Muscle of leg (tissue), 16 donors: ENCODE measurements at places on chromosomes 3 and 15. TPM values are rescaled to one million over a fixed set of nuclear protein-coding genes. Genes with fewer than 3 reads are reported as not detected.

DNA sequence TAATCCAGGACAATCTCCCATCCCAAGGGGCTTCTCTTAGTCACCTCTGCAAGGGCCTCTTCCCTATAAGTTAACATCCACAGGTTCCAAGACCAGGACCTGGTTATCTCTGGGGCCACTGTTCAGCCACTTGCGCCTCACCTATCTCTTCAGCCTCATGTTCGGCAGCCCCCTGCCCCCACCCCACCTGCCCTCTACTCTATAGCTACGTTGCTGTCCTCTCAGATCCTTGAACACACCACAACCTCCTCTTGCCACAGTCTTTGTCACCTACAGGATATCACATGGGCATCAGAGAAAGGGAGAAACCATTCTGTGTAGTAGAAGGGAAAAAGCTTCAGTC is 33.9 kb downstream of the SLC41A3 start:
- DNase-seq = no peak

DNA sequence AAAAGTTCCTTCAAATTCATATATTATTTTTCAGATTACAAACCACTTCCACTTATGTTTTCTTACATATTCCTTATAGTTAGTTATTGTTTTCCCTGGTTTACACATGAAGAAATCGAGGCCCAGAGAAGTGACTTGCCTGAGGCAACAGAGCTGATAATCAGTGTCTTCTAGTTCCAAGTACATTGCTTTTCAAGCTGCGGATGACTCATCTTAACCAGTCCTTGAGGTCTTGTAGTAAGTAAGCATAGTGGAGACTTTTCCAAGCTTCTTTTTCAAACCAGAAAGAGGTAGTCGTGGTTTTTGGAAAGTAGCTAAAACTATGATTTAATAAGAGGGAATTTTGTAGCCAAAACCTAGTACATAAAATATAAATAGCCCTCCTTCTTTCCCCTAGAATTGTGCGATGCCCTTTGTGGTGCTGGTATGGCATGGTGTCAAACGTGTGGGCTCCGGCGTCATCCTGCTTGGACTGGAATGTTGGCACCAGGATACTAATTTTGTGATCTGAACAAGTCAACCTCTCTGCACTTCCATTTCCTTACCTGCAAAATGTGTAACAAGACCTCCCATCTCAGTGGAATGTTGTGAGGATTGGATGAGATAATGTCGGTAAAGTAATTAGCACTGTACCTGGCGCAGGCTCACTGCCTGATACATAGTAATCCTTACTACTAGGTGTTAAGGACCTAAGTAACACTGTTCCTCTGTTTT is 19.0 kb upstream of the DLG1 start:
- DNase-seq = peak; percentile 73

- no peak for DNase-seq
These were observed 3.7 kb upstream of the THRB start for GRCh38 chr3:24498391-24498790.

DNA sequence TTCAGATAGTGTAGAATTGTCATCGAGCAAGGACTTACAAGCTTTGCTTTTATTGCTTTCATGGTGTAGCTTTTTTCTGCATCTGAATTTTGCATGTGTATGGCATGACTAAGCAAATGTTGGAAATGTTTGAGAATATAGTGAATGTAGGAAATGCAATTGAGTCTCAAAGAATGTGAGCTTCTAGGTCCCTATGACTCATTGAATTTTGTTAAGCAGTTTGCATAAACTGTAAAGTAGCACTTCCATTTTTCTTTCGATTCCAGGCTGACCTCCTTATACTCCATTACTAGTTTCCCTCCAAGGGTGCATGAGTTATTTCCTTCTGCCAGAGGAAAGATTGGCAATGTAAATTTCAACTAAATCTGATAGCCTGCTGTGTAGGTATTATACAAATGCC is 619.2 kb downstream of the DIPK2A start:
- DNase-seq = no peak

- DNase-seq = peak; percentile 43
These were observed 36.1 kb upstream of the MYO5C start for GRCh38 chr15:52331490-52332240.

GRCh38 chr3:30199096-30199759 is 407.2 kb upstream of the TGFBR2 start:
- peak; percentile 87 for DNase-seq

GRCh38 chr3:113531826-113532697 is at the start of gene SIDT1:
Gene SIDT1, plus strand, starts transcription at chr3:113532555. Its CDS starts 467 bp downstream, at chr3:113533022.
- DNase-seq = peak; percentile 50

DNA sequence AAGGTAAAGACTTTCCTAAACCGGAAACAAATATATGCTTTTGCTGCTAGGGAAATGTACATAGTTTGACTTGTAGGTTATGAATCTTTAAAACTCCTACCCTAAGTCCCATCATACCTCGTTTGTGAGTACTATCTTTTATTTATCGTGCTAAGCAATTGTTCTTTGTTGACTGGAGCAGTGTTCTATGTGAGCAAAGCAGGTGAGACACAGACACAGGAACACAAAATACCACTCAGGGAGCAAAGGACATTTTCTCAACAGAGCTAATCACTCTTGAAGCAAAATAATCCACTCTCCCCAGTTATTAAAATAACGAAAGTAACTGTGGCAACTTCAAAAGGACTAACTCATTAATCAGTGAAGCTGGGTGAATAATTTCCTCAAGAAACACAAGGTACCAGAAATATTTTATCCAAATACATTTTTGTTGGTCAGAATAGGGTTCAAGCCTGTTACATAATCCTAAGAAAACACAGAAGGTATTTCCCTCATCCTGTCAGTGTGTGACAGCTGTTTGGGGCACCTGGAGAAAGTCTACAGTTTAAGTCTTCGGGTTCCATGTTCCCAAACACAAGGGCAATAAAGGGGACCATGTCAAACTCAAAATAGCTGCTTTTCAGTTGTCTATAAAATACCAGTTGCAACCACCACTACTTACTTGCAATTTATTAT is 407.7 kb downstream of the FOXP1 start:
- no peak for DNase-seq

GRCh38 chr3:100737334-100737733 is 28.0 kb downstream of the TFG start:
- DNase-seq = peak; percentile 42

DNA sequence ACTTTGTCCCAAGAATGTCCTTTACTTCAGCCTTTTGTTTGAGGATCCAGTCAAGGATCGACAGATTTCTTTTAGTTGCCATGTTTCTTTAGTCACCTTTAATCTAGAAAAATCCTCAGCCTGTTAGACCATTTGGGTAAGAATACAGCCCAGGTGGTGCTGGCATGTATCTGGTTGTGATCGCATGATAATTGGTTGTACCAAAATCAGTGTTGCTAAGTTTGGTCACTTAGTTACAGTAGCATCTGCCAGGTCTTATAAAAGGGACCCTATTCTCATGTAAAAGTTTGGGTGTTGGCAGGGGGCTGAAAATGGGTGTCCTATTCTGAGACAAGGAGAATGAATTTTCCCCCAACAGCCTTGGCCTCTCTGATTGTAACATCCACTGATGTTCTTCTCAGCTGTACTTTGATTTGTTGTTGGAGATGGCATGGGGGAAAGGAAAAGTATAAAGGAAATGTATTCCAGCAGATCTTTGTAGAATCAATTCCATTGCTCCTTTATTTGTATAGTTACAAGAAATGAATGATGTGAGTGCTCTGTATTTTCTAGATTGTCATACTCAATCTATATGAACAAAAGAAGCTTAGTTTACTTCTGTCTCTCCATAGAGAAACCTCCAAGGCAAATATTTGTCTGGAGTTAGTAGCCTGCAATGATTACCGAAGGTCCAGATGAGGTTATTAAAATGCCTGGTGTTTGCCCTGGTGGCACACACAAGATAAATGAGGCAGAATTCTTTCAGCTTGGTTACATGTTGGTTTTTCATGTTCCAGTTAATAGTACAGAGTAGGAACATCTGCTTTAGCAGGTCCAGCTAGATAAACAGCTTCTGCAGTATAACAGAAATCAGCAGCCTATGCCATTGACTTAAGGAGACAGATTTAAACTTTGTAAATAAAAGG is 65.7 kb downstream of the CMTM8 start:
- DNase-seq = no peak

GRCh38 chr15:64001148-64001547 is 45.1 kb downstream of the DAPK2 start:
- DNase-seq = no peak

GRCh38 chr15:90529011-90529370 is 732 bp upstream of the CRTC3 start:
- DNase-seq = no peak

DNA sequence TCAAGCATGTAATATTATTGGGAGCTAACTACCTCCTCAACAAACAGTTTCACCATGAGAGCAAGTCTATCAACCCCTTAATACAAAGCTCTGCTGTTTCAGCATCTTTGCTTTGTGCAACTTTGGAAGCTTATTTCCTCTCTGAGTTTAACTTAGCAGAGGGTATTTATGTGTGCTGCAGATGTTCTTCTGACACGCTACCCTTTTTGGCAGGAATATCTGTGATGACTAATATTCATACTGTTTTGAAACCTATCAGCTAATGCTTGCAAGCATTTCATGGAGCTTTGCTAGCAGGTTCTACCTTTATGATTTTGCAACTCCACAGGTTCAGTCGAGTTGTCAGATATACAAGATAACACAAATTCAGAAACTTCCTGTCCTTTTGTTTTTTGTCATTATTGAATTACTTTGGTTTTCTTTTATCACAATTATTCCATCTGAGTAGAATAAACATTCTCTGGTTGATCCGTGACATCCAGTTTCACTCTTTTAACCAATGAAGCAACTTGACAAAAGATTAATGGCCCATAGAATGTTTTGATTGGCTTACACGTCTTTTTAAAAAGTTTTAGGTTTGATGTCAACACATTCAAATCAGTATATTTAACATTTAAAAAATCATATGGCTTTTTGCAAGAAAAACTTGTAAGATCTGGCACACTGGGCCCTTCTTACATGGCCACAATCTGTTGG is 1.7 kb upstream of the SLC9A9 start:
- DNase-seq = peak; percentile 93

GRCh38 chr3:101719604-101720185 is 4.7 kb upstream of the CEP97 start:
- DNase-seq = no peak

DNA sequence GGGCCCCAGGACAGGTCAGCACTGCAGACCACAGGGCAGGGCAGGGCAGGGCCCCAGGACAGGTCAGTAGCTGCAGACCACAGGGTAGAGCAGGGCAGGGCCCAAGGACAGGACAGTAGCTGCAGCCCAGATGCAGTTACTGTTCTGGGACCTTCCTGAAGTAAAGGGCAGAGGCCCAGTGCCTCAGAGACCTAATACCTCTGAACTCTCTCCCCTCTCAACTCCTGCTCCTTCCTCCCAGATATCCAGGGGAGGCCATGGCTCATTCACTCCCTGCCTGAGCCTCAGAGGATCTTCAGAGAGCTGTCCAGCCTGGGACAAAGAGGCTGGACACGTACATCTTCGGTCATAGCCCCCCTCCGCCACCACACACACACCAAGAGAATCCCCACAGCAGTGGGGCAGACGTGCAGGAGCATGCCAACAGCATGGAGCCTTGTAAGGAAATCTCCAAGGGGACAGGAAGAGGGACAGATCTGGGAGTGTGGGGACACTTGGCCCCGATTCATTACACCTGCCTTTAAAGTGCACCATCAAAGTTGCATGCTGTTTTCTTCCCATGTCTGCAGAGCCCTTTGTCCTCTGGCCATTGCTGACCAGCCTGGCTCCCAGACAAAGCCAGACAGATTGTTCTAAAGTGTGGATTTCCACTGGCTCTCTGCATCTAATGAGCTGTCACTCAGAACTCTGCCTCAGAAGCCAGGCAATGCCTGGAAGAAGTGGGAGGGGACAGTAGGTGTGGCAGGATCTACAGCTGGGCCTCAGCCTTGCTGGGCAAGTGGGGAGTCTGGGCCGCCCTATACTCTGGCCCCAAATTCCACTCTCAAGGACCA is 24.2 kb upstream of the BUB1B start:
- DNase-seq = no peak

DNA sequence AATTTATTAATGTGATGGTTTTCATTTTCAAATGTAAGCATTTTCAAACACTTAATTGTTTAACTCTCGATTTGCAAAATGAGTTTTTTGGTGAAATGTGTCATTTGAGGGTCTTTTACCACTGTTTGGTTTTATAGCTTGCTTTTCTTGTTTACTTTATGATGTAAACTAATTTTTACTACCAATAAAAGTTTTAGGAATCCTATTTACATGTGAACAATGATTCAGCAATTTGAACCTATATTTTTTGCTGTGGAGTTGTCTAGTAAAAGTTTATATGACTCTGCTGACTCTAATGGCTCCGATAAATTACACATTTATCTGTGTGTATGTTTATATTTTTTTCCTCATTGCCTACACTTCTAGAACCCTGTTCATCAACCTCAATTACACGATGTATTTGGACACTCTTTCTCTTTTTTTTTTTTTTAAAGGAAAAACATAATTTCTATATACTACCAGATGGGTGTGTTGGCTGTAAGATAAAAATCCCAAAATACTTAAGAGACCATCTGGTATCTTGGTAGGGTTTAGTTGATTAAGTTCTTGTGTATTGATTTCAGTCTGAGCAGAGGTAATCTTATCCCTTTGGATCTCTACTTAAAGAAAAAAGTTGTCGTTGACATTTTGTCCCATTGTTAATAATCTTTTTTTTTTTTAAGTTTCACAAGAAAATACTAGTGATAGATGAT is 89.5 kb downstream of the PTPRG start:
- DNase-seq = no peak

DNA sequence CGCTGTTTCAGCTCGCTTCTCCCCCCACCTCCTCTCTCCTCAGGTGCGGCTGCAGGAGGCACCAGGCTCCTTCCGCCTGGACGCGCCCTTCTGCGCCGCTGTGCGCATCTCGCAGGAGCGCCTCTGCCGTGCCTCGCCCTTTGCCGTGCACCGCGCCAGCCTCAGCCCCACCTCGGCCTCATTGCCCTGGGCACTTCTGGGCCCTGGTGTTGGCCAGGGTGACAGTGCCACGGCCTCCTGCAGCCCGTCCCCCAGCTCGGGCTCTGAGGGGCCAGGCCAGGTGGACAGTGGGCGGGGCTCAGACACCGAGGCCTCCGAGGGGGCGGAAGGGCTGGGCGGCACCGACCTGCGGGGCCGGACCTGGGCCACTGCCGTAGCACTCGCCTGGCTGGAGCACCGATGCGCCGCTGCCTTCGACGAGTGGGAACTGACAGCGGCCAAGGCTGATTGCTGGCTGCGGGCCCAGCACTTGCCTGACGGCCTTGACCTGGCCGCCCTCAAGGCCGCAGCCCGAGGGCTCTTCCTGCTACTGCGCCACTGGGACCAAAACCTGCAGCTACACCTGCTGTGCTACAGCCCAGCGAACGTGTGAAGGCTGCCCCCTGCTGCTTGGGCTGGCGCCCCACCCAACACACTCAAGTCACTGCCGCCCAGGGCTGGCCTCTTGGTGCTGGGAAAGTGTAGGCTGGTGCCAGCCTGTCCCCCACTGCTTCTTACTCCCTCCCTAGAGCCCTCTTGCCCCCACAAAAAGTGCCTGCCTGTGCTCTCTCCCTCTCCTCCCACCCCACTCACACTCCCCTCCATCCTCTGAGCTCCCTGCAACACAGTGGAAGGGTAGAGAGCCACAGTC is 7.1 kb downstream of the ALG3 start:
- no peak for DNase-seq

GOLGA6L7 gene
- 0.15 TPM for polyA plus RNA-seq

FEZF2 gene
- 0.07 TPM for polyA plus RNA-seq

IMP3 gene
- 32.9 TPM for polyA plus RNA-seq

ARIH1 gene
- polyA plus RNA-seq = 134 TPM

HESX1 gene
- 2.4 TPM for polyA plus RNA-seq

DNAH12 gene
- polyA plus RNA-seq = 0.47 TPM

COL8A1 gene
- polyA plus RNA-seq = 1.2 TPM

CYP11A1 gene
- polyA plus RNA-seq = 1.8 TPM

DOCK3 gene
- polyA plus RNA-seq = 0.08 TPM

ZNF620 gene
- polyA plus RNA-seq = 2.9 TPM

GHSR gene
- polyA plus RNA-seq = not detected

CHST13 gene
- 0.10 TPM for polyA plus RNA-seq

GRK7 gene
- polyA plus RNA-seq = not detected

RLBP1 gene
- not detected for polyA plus RNA-seq
